ENCODE measurements at places on chromosomes 6 and 20.

- no peak for DNase-seq
Observed at GRCh38 chr6:123589973-123590372, 46.8 kb downstream of the TRDN start.

DNA sequence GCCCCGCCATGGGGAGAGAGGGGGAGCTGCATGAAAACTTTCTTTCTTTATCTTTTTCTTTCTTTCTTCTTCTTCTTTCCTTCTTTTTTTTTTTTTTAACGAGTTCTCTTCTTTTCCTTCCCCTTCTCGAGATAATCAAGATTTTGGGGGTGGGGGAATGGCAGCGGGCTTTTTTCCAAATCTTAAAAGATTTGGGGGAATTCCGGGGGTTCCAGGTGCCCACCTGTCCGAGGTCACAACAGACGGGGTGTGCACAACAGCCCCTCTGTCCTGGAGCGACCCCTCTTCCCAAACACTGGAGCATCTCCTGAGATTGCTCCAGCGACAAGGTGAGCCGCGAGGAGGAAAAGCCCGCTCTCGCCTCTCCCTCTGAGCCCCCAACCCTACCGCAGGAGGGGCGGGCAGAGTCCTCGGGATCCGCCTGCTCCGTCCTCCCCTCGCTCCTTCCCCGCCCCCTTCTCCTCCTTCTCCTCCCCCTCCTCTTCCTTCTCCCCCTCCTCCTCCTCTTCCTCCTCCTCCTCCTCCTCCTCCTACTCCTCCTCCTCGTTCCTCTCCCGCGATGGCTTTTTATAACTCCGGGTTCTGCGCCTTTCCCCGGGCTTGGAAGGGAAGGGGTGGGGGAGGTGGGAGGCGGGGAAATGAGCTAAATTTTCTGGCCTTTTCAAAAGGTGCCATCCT lies 689 bp upstream of the KCNB1 start:
- DNase-seq, result no peak

DNA sequence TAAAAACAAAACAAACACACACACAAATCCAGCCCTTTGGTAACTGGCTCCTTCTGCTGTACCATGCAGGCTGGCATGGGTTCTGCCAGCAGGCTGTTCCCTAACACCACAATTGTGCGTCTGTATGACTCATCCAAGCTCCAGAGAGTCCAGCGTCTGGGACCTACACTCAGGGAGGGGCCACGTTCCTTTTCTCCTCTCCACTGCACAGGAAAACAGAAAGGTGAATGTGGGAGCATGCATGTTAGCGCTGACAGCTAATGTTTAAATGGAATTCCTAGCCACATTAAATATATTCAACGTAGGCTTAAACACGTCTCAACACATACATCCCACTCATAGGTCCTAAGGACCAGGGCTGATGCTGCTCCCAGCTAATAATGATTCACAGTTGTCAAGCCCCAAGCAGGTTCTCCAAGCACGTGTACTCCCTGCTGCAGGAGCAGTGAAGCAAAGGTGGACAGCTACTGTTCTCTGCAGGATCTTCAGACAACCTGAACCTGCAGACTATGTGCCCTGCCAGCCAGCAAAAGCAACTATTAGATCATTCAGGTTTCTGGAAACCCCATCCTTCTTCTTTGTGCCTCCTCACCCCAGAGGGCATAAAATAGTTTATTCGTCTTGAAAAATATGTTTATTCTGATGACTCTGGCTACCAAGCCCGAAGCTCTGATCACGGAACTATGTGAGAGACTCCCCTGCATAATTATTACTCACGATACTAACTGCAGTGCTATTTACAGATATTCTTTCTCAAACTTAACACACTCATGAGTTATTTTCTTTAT lies 20.9 kb downstream of the MAP1LC3A start:
- no peak for DNase-seq

GRCh38 chr6:95572098-95572497 lies 5.2 kb upstream of the MANEA start:
- DNase-seq, result no peak

DNA sequence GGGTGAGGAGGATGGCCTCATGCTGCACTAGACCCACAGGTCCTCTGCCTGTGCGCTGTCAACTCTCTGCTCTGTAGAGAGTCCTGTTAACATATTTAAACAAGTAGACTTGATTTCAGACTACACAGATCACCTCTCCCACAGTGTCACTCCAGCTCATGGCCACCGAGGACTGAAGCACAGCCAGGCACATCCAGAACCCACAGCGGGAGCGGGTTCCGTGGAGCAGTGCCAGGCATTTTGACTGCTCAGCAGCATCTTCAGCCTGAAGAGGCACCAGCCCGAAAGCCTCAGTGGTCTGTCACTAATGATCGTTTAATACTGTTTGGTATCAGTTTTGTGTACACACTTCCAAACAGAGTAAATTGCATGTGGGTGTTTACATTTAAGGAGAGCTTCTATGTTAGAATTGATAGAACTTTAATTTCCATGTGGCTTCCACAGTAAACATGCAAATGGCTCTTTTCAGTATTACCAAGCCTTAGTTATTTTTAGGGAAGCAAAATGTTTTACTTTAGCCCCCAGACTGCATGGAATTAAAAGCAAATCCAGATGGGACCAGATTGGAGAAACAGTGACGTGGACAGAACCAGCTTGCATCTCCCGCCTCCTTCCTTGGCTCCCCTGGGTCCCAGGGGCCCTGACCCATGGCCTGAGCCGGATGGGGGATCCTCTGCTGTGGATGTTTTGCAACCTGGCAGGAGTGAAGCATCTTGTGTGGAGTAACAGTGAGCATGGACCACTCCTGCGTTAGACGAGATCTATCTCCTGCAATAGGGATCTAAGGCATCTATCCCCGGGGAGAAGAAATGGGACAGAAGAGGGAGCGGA lies 196.7 kb upstream of the CDH4 start:
- DNase-seq, result no peak

DNA sequence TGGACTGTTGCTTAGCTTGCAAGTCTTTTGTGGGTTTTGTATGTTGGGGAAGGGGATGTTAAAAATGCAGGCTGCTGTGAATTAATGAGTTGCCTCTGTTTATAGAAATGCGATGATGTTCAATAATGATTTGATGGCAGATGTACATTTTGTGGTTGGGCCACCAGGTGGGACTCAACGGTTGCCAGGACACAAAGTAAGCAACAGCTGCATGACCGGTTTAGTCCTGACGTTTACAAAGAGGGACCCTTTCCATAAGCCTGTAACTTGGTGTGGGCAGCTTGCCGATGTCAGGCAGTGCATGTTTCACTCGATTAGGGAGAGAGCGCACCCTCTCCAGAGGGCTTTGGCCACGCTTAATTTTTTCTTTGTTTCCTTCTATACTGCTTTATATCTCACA lies 1.3 kb downstream of the BTBD3 start:
- DNase-seq, result no peak

DNA sequence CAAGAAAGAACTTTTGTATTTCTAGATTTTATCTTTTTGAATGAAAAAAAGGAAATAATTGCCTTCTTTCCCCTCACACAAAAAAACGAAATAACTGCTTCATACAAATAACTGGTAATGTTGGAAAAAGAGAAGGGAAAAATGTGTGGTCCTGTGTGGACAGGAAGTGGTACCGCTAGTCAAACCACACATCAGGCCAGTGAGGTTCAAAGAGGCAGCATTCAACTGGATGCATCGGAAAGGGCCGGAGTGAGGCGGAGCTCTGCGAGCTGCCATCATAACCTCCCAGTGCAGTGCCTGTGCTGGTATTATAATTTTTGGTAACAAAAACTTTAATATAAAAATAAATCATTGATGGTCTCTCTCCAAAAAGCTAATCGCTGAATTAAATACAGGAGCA lies 111.2 kb downstream of the IRF4 start:
- DNase-seq, result no peak

DNA sequence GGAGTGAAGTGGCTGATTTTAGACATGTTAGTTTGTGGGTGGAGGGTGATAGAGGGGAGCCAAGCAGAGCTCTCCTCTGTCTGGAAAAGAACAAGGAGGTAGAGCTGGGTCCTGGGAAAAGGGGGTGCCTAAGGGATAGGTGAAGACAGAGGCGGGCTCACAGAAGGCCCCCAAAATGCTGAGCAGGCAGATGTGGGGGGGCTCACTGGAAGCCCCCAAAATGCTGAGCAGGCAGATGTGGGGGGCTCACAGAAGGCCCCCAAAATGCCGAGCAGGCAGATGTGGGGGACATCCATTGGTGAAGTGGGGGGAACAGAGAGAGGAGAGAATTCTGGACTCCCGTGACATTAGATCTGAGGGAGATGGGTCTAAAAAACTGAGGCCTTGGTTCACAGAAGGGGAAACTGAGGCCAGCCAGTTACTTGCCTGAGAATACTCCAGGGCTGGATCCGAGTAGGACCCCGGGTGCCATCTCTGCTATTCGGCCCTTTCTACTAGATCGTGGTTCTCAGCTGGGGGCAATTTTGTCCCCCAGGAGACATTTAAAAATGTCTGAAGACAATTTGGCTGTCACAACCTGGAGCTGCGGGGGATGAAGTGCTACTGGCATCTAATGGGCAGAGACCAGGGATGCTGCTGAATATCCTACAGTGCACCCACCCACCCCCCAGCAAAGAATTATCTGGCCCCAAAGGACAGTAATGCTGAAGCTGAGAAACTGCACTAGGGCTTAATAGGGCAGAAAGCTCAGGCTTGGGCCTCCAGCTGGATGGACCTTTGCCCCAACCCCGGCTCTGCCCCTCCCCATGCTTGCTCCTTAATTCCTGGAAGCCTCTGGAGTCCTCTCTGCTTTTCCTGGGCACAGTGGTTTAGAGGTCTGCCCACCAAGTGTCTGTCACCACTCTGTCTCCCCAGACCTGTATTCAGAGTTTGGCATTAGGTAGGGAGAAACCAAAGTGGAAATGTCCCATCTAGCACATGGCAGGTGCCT lies 2.1 kb downstream of the LPIN3 start:
- no peak for DNase-seq

- DNase-seq, result no peak
Observed at GRCh38 chr6:12832226-12832735, 115.7 kb downstream of the PHACTR1 start.

- DNase-seq, result no peak
Observed at GRCh38 chr6:152173321-152173720, 365.8 kb downstream of the ESR1 start.

DNA sequence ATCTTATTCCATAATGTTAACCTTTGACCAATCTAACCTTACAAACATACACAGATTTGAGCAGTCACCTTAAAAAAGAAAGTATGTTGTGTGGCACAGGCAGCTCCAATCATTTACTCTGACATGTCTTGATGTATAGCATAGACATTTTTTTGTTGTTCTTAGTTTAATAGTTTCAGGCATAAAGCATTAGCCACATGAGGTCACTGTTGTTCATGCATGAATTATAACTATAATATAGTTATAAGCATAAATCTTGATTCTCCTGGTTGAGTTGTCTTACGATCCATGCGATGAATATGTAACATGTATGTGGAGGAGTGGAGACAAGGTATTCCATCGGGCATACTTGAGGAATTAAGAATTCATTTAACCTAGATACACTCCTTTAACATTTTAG lies 26.1 kb upstream of the NKAIN2 start:
- no peak for DNase-seq

DNA sequence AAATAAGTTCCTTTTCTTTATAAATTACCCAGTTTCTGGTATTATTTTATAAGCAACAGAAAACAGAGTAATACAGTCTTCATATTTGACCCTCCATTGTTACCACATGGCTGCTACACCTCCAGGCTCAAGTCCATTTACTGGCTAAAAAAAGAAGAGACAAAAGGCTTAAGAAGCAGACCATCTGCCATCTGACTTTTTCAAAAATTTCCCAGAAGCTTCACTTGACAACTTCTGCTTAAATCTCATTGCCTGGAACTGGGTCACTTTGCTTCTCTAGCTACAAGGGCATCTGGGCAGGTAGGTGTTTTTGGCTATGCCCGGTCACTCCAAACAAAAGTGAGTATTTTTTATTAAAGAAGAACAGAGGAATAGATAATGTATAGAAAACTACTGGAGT lies 118.0 kb downstream of the GRM1 start:
- DNase-seq, result no peak

DNA sequence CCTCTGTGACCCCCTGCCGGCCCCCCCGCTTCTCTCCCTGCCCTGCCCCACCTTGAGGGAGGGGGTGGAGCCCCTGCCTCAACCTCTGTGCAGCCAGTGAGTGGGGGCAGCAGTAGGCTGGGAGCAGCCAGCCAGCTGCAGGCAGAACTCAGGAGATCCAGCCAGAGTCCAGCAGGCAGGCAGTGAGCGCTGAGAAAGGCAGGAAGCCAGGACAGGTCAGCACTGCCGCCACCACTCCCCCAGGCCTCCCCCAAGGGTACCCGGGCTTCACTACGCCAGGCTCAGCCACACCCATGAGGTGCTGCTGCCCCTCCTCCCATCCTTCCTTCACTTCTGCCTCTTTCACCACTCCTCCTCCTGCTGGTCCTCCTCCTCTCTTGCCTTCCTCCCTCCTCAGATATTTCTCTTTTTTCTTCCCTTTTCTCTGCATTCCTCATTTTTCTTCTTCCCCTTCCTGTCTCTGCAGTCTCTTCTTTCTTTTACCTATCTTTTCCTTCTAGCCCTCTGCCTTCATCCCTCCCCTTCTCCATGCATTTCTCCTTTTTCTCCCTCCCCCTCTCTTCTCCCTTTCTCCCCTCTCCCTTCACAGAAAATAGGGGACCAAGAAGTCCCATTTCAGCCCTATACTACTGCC lies 11.5 kb downstream of the TMEM63B start:
- no peak for DNase-seq

- DNase-seq, result no peak
Observed at GRCh38 chr6:55941702-55942101, 66.3 kb upstream of the BMP5 start.

Measured in stimulated activated CD8-positive, alpha-beta memory T cell treated with anti-CD3 and anti-CD28 coated beads, Interleukin-15, amount 100 ng/mL, for 24 hours (primary cell).